ENCODE measurements at places on chromosomes 11 and 22.

- no peaks in the 10 kb centered on the region for H3K27me3 ChIP-seq
- peaks cover 20% of the 10 kb centered on the region for H3K4me1 ChIP-seq
- H3K36me3 ChIP-seq: no peaks in the 10 kb centered on the region
- H3K4me3 ChIP-seq: no peak overlapping the region
Measured at GRCh38 chr11:35536470-35536869, 11.1 kb upstream of the PAMR1 start.

GRCh38 chr11:86681483-86681756 is 9.0 kb upstream of the ME3 start:
- no peaks in the 10 kb centered on the region for H3K36me3 ChIP-seq
- no peak overlapping the region for H3K4me3 ChIP-seq
- H3K4me1 ChIP-seq: peaks cover 44% of the 10 kb centered on the region
- DNase-seq: no peak
- no peaks in the 10 kb centered on the region for H3K27me3 ChIP-seq

- peaks cover 36% of the 10 kb centered on the region for H3K4me1 ChIP-seq
- DNase-seq: no peak
- H3K36me3 ChIP-seq: no peaks in the 10 kb centered on the region
- no peak overlapping the region for H3K4me3 ChIP-seq
- no peak overlapping the region for H3K27ac ChIP-seq
Measured at GRCh38 chr11:128789497-128790150, 77.5 kb downstream of the KCNJ1 start.

DNA sequence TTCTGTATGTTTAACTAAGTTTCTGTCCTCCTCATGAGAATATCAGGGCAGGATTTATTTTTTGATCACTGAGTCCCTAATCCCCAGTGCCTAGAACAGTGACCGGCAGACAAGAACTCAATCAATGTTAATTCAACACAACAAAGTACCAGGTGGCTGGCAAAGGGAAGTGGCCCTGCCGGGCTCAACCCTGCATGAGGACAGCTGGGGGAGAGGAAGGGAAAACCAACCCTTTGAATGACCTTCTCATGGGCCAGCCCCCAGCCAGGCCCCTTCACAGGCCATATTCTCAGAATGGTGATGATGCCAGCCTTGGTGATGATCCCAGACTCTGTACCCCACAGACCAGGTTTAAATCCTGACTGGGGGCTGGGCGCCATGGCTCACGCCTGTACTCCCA is 1.4 kb upstream of the MFNG start:
- H3K36me3 ChIP-seq: no peaks in the 10 kb centered on the region
- H3K27me3 ChIP-seq: no peaks in the 10 kb centered on the region
- H3K4me1 ChIP-seq: peaks cover 46% of the 10 kb centered on the region
- no peak overlapping the region for H3K27ac ChIP-seq

- H3K27ac ChIP-seq: no peak overlapping the region
- no peaks in the 10 kb centered on the region for H3K4me1 ChIP-seq
- H3K36me3 ChIP-seq: no peaks in the 10 kb centered on the region
Measured at GRCh38 chr11:130241713-130242112, 73.0 kb downstream of the ZBTB44 start.

GRCh38 chr11:34149786-34150185 is 44.4 kb downstream of the NAT10 start:
- DNase-seq: peak; percentile 67
- H3K27me3 ChIP-seq: no peaks in the 10 kb centered on the region
- no peak overlapping the region for H3K27ac ChIP-seq
- H3K4me1 ChIP-seq: no peaks in the 10 kb centered on the region

DNA sequence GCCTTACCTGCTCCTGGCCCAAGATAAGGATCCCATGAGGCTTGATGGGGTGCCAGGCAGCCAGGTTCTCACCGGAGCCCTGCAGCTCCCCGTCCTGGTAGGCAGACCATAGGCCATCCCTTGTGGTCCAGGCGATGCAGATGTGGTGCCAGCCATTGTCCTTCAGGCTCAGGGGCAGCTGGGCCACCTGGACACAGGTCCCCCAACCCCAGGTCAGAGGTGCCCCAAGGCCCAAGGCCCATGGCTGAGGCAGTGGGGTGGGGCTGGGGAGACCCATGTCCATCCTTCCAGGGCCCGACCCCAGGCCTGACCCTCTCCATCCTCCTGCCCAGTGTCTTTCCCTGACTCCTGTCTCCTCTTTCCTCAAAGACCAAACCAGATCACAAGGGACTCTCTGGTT is 20.8 kb downstream of the NPTXR start:
- H3K4me3 ChIP-seq: no peak overlapping the region
- peaks cover 3% of the 10 kb centered on the region for H3K27me3 ChIP-seq
- no peak for DNase-seq
- H3K27ac ChIP-seq: no peak overlapping the region
- no peaks in the 10 kb centered on the region for H3K36me3 ChIP-seq

DNA sequence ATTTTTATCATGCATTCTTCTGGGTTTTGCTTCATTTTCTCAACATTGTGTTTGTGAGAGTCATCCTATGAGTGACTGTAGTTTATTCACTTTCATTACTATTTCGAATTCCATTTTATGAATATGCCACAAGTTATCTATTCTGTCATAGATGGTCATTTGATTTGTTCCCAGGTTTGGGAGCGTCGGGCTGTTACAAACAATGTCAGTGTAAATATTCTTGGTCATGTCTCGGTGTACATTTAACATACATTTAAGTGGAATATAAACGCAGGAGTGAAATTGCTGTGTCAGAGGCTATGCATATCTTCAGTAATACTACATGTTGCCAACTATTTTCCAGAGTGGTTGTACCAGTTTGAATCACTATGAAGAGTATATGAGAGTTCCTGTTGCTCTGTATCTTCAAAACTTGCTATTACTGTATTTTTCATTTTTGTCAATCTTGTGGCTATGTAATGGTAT is 2.4 kb downstream of the TRIM44 start:
- H3K4me3 ChIP-seq: peak overlapping the region; percentile 20
- H3K27ac ChIP-seq: no peak overlapping the region
- H3K27me3 ChIP-seq: peaks cover 31% of the 10 kb centered on the region
- H3K4me1 ChIP-seq: peaks cover 6% of the 10 kb centered on the region
- DNase-seq: no peak

GRCh38 chr11:12792590-12792989 is 118.4 kb downstream of the TEAD1 start:
- H3K36me3 ChIP-seq: no peaks in the 10 kb centered on the region
- H3K4me3 ChIP-seq: no peak overlapping the region
- no peak overlapping the region for H3K27ac ChIP-seq
- H3K27me3 ChIP-seq: no peaks in the 10 kb centered on the region
- no peak for DNase-seq

- no peak overlapping the region for H3K27ac ChIP-seq
- H3K4me1 ChIP-seq: no peaks in the 10 kb centered on the region
- no peak overlapping the region for H3K4me3 ChIP-seq
- no peaks in the 10 kb centered on the region for H3K27me3 ChIP-seq
- DNase-seq: no peak
- no peaks in the 10 kb centered on the region for H3K36me3 ChIP-seq
Measured at GRCh38 chr22:23574371-23574811, 5.7 kb downstream of the IGLL1 start.

Data from neural progenitor cell (in vitro differentiated cells).